ENCODE measurements at places on chromosomes 13 and 19.

DNA sequence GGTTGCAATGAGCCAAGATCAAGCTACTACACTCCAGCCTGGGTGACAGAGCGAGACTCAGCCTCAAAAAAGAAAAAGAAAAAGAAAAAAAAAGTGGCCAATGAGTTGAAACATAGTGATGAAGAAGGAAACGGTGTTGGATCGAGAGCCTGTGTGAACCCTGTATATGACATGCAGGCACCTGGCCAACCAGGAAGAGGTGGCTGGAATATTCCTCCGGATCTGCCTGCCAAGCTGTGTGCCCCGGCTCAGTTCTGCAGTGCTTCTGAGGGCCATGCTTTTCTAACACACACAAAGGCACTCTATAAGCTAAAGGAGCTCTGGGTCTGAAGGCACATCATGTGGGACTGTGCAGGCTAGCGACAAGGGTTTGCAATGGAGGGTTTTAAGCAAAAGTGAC lies 3.7 kb upstream of the ZNF444 start:
- no peak for DNase-seq

DNA sequence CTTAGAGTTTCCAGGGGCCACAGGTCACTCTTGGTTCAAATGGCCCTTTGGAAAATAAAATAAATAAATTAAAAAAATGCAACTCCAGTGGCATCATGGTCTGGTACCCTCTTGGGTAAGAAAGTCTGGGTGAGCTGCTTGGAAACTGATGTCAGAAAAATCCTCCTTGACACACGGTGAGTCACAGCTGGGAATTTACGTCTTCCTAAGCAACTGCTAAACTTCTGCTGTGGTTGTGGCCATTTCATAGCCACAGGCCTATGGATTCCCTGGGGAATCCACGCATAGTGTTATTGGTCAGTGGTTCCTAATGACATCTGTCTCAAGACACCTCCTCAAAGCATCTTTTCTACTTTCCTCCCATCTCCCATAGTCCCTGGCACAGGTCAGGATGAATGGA lies 220.8 kb downstream of the COG6 start:
- no peak for DNase-seq

GRCh38 chr19:38839816-38840582 lies 8.4 kb upstream of the ECH1 start:
- no peak for DNase-seq

- DNase-seq = no peak
Measured at GRCh38 chr13:31805841-31806240, 66.5 kb downstream of the RXFP2 start.

GRCh38 chr19:17323300-17323963 lies 11.2 kb downstream of the ANO8 start:
- DNase-seq = no peak

- DNase-seq = peak; percentile 15
Measured at GRCh38 chr13:93244141-93244917, 17.7 kb downstream of the GPC6 start.

GRCh38 chr13:99288089-99288488 lies 19.1 kb downstream of the GPR183 start:
- peak; percentile 54 for DNase-seq

- DNase-seq = no peak
Measured at GRCh38 chr13:32923725-32924124, 92.5 kb upstream of the KL start.

- no peak for DNase-seq
Measured at GRCh38 chr13:24381541-24382265, 72.3 kb downstream of the C1QTNF9 start.

DNA sequence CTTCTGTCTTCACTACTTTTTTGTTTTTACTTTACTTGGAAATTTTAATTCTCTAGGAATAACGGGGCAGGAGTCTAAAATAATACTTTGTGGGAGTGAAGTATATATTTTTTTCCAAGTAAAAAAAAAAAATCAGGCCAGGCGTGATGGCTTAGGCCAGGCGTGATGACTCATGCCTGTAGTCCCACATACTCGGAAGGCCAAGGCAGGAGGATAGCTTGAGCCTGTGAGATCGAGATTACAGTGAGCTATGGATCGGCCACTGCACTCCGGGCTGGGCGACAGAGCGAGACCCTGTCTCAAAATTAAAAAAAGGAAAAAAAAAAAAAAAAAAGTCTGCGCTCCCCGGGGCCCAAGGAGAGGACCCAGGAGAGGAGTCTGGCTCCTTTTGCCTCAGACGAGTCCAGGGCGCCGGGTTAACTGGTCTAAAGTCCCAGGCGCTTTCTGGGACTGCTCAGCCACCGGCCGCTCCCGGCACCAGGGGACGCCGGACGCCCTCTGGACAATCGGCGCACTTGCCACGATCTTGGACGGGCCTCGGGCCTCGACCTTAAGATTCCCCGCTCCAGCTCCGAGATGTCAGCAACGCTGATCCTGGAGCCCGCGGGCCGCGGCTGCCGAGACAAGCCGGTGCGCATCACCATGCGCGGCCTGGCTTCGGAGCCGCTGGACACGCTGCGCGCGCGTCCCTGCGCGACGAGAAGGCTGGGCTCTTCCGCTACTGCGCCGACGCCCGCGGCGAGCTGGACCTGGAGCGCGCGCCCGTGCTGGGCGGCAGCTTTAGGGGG lies 2.7 kb upstream of the ZFP82 start:
- DNase-seq = peak; percentile 26

DNA sequence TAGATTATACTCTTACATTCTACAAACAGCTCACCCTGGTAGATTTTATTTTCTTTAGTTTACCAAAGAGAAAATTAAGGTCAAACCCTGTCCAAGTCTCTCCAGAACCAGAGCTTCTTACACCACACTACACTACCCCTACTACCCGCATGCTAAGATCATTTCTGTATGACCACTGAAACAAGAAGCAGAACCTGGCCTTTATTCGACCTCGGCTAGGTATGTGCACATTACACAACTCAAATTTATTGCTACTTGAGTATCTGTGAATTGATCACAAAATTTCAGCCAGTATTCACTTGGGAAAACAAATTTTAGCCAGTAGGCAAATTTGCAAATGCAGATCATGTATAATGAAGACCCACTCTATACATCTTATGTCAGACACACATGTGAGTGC lies 2437.0 kb downstream of the PCDH9 start:
- no peak for DNase-seq

- no peak for DNase-seq
Measured at GRCh38 chr13:43196086-43196621, 172.8 kb downstream of the DNAJC15 start.

DNA sequence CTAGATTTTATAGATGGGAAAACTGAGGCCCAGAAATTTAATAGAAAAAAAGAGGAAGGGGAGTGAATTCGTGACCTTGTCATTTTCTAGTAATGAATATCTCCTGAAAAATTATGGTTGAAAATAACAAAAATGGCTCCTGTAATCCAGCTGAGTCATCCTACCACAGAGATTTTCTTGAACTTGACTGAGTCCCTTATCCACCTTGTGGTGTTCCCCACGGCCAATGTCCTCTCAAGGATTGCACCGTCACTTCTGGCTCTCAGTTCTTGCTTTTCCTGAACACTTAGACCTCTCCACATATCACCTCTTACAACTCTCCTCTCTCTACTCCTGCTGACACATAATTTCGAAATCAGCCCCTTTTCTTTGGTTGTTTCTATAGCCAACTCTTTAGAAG lies 1.2 kb upstream of the KATNAL1 start:
- peak; percentile 86 for DNase-seq

- no peak for DNase-seq
Measured at GRCh38 chr13:52944697-52945096, 83.9 kb upstream of the OLFM4 start.

DNA sequence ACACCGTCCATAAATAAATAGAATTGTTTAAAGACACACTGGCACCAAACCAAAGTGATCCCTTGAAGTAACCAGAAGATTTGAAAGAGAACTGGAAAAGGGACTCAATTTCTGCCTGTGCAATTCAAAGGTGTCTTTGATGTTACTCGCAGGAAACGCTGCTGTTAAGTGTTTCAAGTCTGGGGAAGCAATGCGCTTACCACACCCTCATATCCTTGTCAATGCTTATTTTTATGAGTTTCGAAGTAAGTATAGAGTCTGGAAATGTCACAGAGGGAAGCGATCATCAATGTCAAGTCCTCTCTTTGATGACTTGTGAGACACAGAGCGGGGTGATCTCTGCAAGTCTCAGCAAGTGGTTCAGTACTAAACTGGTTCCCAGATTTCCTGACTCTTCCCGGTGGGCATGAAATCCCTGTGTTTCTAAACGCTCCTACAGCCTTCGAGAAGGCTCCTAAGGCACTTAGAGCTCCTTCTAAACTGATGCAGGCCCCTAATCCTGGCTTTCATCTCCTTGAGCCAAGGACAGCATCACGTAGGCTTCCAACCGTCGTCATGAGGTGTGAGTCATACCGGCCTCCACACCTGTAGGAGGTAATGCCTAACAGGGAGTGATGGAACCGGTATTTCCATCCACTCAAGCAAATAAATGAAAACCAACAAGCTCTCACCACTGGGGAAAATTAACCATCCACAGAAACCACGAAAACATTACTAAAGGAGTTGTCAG lies 22.8 kb downstream of the SYDE1 start:
- DNase-seq = no peak

DNA sequence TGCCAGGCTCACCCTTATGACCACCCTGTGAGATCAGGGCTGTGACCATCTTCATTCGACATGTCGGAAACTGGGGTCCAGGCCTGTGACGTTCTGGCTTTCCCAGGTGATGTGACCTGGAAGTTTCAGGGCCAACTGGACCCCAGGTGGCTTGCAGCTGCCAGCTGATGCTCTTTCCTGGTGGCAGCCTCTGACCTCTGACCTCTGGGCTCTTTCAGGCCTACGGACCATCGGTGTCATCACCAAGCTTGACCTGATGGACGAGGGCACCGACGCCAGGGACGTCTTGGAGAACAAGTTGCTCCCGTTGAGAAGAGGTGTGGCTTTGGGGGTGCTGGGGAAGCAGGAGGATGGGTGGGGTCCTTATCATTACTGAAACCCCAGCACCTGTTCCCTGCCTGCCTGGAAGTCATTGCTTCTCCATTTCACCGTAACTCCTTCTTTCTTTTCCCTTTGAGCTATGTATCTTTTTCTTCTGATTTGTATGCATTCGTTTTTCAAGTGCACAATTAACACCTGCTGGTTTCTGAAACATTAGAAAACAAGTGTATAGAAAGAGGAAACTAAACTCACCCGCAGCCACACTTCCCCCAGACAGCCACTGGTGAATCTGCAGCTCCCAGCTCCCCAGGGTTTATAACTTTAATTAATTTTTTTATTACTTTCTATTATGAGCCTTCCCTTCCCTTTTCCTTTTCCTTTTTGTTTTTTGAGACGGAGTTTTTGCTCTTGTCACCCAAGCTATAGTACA lies 58.9 kb downstream of the TMED1 start:
- peak; percentile 38 for DNase-seq

DNA sequence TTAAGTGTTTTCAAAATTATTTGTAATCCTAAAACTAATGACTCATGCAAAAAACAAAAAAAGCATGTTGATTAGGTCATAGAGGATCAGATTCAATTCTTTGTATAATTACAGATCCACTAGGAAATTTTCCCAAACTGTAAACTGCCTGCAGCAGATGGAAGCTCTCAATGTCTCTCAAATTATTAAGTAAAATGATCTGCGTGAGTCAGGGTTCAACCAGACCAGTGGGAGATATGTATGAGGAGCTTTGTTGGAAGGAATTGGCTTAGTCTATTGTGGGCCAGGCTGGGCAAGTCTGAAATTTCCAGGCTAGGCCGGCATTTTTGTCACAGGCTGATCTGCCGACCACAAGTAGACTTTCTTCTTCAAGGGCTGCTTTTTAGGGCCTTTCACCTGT lies 14.4 kb upstream of the SACS start:
- DNase-seq = no peak

GRCh38 chr19:32337084-32337808 lies 8.2 kb upstream of the ZNF507 start:
- DNase-seq = no peak

DNA sequence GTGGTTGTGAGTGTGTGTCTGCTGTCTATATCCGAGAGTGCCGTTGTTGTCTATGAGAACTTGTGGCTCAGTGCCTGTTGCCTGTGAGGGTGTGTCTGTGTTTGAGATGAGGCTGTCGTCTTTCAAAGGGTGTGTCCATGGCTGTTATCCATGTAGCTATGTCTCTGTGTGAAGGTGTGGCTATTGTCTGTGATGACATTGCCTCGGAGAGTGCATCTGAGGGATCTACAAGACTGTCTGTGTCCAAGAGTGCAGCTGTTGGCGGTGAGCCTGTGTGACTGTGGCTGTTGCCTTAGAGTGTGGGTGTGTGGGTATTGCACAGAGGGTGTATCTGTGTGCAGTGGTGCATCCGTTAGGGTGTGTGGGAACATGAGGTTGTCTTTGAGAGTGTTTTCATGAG lies 4.9 kb downstream of the NUMBL start:
- peak; percentile 62 for DNase-seq

- DNase-seq = no peak
Measured at GRCh38 chr19:27962264-27962663, 1250.7 kb downstream of the UQCRFS1 start.

DNA sequence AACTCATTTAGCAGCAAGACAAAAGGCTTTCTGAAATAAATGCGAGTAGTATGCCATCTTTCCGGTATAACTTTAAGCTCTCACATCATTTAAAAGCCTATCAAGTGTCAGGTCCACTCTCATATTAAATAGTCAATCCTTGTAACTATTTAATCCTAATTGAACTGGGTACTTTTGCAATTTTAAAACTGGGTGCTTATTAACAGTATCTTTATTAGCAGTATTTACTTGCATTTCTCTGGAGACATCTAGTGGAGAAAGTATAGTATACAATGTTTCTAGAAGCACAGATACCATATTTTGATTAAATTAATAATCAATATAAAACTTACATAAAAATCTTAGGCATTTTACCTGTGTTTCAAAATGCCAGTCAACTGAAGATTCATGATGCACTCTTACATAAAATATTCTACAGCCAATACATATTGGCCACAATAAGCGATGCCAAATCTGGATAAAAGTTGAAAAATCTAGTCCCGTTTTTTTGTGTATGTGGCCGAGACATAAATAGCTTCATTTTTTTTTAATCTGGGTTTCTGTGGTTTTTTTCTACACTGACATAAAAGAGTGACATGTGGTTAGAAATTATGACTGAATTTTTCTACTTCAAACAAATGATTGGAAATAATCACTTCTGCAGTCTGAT lies 4.3 kb upstream of the POSTN start:
- DNase-seq = peak; percentile 41

GRCh38 chr13:99276706-99277105 lies 18.5 kb upstream of the GPR18 start:
- no peak for DNase-seq

- peak; percentile 93 for DNase-seq
Measured at GRCh38 chr19:3135961-3136683, at the start of gene GNA15. TSS of gene GNA15 (plus strand) at chr19:3136033. CDS start at chr19:3136451, 418 bp downstream.

- DNase-seq = peak; percentile 63
Measured at GRCh38 chr19:35908010-35908441, at the start of gene TYROBP. TSS of gene TYROBP (minus strand) at chr19:35908295. CDS start at chr19:35908228, 67 bp downstream.

GRCh38 chr13:74092711-74093110 lies 41.5 kb downstream of the KLF12 start:
- DNase-seq = no peak

DNA sequence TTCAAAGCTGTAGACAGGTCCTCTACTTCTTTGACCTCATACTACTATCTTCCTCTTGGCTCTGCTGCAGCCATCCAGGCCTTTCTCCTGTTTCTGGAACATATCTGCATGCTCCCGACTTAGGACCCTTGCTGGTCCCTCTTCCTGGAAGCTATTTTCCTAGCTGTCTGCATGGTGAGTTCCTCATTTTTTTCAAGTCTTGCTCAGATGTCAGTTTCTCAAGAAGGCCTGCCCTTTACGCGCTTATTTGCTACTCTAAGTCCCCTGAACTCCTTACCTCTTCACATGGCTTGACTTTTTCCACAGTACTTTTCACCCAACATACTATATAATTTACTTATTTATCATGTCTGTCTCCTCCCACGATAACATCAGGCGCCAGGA lies 31.4 kb downstream of the DNAJC3 start:
- no peak for DNase-seq
